ENCODE measurements at places on chromosomes 6 and 20.

GRCh38 chr20:2026514-2026913 lies 32.7 kb upstream of the PDYN start:
- DNase-seq: no peak

GRCh38 chr6:115885636-115886366 lies 174.9 kb downstream of the FRK start:
- DNase-seq: no peak

DNA sequence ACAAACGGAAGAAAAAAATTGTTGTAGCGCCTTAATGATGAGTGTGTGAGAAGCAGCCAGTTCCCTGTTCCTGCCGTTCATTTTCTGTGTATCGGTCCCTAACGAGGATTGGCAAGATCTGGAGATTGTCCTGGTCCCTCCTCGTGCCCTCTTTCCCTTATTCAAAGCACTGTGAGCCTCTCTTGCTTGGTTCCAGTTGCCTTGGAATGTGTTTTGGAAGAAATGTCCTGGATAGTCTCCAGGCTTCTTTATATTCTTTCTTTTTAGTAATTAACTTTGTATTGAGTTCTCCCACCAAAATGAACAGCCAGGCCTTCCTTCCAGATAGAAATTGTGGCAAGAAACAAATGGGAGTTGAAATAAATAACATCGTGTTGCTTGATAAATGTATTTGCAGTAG lies 348.3 kb downstream of the CDH26 start:
- DNase-seq: no peak

DNA sequence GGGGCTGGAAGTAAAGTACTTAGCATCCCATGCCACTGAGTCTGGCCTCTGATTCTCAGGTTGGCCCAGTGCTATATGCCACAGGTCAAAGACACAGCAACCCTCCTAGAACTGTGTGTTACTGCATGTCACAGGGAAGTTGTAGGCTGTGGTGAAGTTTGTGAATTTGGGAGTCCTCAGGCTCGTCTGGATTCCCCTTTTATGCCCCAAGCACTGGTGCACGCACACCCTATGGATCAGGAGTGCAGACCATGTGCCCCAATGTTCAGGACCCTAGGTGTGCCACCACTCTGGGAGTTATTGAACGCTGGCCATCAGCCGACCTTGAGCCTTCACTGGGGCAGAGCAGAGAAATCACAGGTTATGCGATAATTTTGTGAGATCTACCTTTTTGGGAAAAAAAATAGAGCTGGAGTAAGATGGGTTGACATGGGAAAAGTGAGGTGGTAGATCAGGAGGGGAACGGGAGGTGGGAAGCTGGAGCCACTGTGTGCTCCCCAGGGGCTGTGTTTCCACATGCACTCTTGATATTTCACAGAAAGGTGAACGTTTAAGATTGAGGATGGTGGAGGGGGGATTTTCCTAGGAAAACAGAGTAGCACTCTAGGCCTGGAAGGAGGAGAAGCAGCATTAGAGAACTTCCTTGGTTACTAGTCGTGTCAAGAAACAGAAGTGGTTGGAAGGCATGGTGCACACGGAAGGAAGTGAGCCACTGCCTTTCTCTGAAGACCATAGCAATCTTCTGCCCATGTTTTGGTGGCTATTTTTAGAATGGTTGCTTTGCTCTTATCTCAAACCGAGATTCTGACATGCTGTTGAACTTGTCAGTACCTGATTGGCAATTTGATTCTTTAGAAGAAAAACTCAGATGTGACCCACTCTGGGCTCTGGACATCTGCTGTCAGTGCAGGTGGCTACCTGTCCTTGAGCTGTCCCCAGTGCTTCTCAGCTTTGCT lies 44.1 kb downstream of the DUSP22 start:
- no peak for DNase-seq

GRCh38 chr20:25511183-25511582 lies 74.1 kb downstream of the NINL start:
- no peak for DNase-seq

GRCh38 chr6:140051521-140052512 lies 677.4 kb upstream of the CITED2 start:
- DNase-seq: no peak
